Smooth muscle cell of the brain vasculature (primary cell): ENCODE measurements at places on chromosomes 12 and 14.

DNA sequence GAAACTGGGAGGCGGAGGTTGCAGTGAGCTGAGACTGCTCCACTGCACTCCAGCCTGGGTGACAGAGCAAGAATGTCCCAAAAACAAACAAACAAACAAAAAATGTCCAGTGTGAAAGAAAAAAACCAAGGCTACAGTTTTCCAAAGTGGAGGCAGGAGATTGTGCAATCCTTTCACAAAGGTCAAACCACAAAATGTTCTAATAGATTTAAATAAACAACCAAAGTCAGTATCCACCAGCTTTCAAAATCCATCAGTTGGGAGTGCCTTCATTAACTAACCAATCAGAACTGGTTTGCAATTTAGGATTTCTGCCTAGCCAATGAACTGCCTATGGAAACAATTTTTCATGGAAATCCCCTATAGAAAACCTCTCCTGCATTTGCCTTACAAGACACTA, 52.3 kb upstream of the TRIM9 start:
- no peak for DNase-seq

DNA sequence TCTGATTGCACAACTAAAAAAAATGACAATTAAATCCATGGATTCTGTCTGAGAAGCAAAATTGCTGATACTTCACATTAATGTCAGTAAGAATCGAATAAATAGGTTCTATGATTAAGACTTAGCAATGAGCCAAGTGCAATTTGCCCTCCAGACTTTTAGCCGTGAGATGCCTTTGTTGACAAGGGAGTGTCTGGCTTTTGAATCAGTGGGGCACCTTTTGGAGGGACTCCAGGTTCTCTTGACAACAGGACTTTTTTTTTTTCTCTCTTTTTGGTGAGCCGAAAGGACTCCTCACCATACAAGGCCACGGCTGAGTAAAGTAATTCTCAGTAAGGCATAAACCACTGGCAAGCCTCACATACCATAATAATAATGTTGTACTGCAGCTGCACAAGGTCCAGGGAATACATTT, 4.7 kb upstream of the MDM1 start:
- DNase-seq = no peak

- no peak for DNase-seq
Measured at GRCh38 chr12:94570161-94570560, 80.2 kb downstream of the TMCC3 start.

DNA sequence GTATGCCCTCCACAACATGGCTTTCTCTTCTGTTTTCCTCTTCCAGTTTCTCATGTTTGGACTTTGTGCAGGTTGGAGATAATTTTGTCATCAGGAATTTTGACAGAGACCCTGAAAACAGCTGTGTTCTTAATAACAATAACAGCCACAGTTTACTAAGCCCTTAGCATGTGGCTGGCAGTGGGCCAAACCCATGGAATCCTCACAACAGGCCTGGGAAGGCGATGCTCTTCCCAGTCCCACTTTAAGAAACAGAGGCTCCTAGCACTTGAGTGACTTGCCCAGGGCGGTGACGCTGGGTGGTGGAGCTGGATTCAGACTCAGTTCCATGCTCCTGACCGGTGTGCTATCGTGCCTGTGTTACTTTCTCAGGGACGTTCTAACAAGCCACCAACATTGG, 20.1 kb upstream of the PLEKHG3 start:
- no peak for DNase-seq

DNA sequence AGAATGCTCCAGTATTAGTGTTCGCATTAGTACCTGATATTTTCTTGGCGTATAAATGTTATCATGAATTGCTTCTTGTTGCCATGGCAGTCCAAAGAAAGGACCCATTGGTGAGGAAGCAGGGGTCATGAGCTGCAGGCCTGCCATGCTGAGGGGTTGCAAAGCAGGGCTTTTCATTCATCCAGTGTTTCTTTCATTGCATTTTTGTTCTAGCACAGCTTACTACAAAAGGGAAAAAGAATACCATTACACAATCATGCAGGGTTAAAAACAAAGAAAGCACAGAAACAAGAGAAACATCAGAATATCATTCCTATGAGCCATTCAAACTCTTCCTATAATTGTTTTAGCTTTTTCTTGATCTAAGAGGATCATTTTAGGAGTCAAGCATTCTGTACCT, 24.0 kb downstream of the DICER1 start:
- DNase-seq = no peak

GRCh38 chr12:105393587-105393986, 63.1 kb downstream of the C12orf75 start:
- no peak for DNase-seq

DNA sequence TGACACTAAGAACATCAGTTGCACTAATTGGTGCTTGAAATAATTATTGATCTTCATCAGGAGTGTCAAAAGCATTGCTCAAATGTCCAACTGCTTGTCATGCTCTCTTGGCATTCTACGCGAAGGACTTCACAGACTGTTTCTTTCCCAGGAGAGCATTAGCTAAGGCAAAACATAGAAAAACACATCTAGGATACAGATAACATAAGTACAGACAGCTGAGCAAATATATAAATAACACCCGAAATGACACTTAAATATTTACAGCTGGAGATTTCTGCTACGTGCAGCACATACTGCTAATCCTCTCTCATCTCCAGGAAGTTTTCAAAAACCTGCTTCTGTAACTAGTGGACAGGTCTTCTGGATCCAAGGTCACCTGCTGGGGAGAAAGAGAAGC, 120.0 kb upstream of the PRMT8 start:
- no peak for DNase-seq

DNA sequence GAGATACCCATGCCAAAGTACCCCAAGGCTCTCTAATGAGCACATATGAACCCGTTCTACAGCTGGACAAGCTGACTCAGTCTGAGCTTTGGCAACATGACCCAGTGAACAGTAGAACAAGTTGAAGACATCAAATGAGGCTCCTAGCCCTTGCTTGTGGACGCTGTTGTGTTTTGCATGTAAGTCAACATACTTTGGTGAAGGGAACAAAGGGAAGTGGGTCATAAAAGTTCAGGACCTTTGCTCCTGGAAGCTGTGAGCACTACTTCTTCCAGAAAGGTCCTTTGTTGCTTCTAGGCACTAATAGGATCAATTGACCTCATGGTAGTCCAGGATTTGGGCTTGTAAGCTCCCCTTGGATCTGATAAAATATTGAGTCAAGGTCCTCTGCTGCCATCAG, 613.5 kb upstream of the TBX3 start:
- DNase-seq = no peak

GRCh38 chr14:95065411-95065810, 91.9 kb downstream of the DICER1 start:
- no peak for DNase-seq

DNA sequence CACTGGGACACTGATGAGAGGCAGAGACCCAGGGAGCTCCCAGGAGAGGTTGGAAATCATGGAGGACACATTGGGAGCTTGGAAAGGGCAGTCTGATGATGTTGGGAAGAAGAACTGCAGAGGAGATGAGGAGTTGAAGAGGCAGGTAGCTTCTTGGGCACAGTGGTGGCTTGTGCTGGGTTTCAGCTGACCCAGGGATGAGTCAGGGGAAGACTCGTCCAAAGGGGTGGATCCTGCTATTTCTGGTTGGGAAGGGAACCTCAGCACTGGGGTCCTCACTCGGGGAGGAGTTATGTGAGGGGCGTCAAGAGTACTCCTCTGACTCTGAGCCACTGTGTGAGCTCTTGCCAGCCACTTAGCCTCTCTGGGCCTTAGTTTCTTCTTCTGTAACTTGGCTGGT, 11.5 kb downstream of the ADCY4 start:
- no peak for DNase-seq

- no peak for DNase-seq
Measured at GRCh38 chr12:68245180-68246021, 8.0 kb downstream of the IL22 start.

DNA sequence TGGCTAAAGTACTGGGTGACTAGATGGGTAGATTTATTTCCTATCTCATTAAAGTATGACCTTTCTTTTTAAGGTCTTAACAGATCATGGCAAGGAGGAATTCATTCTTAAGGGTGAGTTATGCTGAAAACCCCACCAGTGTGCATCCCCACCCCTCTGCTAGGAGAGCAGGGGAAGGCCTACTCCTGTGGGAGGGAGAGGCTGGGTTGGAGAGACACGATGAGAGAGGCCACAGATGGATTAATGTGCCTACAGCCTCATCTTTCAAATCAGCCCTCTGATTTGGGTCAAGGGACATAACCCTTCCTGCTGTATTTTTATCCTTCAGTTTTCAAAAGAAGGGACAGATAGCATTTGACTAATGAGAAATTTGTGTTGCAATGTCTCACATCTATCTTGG, 185.5 kb downstream of the SSPN start:
- no peak for DNase-seq

GRCh38 chr12:91786499-91787272, 359.0 kb downstream of the BTG1 start:
- no peak for DNase-seq

DNA sequence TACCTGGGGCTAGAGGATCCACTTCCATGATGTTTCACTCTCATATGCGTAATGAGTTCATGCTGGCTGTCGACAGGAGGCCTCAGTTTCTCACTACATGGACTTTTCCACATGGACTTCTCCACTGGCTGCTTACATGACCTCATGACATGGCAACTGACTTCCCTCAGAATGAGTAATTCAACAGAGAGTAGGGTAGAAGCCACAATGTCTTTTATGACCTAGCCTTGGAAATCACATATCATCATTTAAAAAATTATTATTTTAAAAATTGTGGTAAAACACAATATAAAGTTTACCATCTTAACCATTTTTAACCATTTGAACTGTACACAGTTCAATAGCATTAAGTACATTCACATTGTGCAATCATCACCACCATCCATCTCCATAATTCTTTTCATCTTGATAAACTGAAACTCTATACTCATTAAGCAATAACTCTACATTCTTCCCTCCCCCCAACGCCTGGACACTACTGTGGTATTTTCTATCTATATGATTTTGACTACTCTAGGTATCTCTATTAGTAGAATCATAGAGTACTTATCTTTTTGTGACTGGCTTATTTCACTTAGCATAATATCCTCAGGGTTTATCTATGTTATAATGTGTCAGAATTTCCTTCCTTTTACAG, 144.5 kb downstream of the TGFB3 start:
- DNase-seq = no peak
